ENCODE measurements at places on chromosomes 4 and X. TPM values are rescaled to one million over a fixed set of nuclear protein-coding genes. Genes with fewer than 3 reads are reported as not detected.

- H3K27me3 ChIP-seq: no peaks in the 10 kb centered on the region
- H3K4me3 ChIP-seq: no peak overlapping the region
- no peaks in the 10 kb centered on the region for H3K4me1 ChIP-seq
- no peak overlapping the region for H3K27ac ChIP-seq
- no peaks in the 10 kb centered on the region for H3K36me3 ChIP-seq
Observed at GRCh38 chrX:30220661-30221060, 5.3 kb downstream of the MAGEB2 start.

DNA sequence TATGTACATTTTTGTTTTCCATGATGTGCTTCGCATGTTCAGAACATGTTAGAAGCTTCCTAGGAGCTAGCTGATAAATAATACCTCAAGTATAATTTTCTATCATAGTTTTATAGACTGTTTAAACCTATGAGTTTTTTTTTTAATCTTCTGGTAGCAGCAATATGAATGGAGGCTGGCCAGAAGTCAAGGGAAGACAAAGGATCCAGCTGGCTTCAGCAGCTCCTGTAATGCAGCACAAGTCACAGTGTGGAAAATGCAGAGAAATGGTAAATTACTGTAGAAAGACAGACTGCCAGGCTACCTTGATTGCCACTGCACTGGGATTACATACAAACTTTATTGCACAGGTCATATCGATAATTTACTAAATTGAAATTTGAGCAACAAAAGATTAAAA is 537.9 kb downstream of the IQCM start:
- no peaks in the 10 kb centered on the region for H3K4me1 ChIP-seq
- no peaks in the 10 kb centered on the region for H3K36me3 ChIP-seq
- DNase-seq: no peak
- no peak overlapping the region for H3K4me3 ChIP-seq
- no peaks in the 10 kb centered on the region for H3K27me3 ChIP-seq

PAGE4 gene
- total RNA-seq: not detected

- H3K27ac ChIP-seq: no peak overlapping the region
- no peaks in the 10 kb centered on the region for H3K27me3 ChIP-seq
- no peak overlapping the region for H3K4me3 ChIP-seq
- no peaks in the 10 kb centered on the region for H3K36me3 ChIP-seq
Observed at GRCh38 chrX:68880846-68881552, 52.2 kb downstream of the EFNB1 start.

DNA sequence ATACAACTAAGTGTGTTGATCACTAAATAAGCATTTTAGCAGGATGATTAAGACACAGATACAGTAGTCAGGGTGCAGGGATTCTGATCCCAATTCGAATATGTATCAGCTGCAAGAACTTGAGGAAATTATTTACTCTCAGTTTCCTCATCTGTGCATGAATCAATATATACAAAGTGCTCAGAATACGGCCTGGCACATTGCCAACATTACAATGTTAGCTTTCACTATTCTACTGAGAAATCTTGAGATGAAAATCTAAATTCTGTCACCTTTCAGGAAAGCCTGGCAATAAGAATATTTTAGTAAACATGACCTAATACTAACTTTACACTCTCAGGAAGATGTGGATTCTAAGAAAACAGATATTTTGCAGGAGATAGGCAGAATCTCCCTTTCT is 1001.6 kb upstream of the IGFBP7 start:
- no peaks in the 10 kb centered on the region for H3K4me1 ChIP-seq
- H3K4me3 ChIP-seq: no peak overlapping the region
- no peak overlapping the region for H3K27ac ChIP-seq

GRCh38 chr4:44145868-44146267 is 302.7 kb downstream of the KCTD8 start:
- no peaks in the 10 kb centered on the region for H3K36me3 ChIP-seq
- no peaks in the 10 kb centered on the region for H3K27me3 ChIP-seq
- no peak overlapping the region for H3K27ac ChIP-seq
- DNase-seq: no peak
- H3K4me1 ChIP-seq: no peaks in the 10 kb centered on the region
- no peak overlapping the region for H3K4me3 ChIP-seq

- H3K27me3 ChIP-seq: no peaks in the 10 kb centered on the region
- H3K27ac ChIP-seq: no peak overlapping the region
- DNase-seq: no peak
- H3K36me3 ChIP-seq: no peaks in the 10 kb centered on the region
- H3K4me3 ChIP-seq: no peak overlapping the region
- no peaks in the 10 kb centered on the region for H3K4me1 ChIP-seq
Observed at GRCh38 chr4:12186526-12186925, 757.8 kb upstream of the HS3ST1 start.

CCSER1 gene
- 27.5 TPM for total RNA-seq

- H3K27ac ChIP-seq: peak overlapping the region; percentile 3
- no peaks in the 10 kb centered on the region for H3K36me3 ChIP-seq
- no peaks in the 10 kb centered on the region for H3K27me3 ChIP-seq
- no peak for DNase-seq
- no peak overlapping the region for H3K4me3 ChIP-seq
- no peaks in the 10 kb centered on the region for H3K4me1 ChIP-seq
Observed at GRCh38 chr4:114600672-114601071, 2.1 kb downstream of the UGT8 start.

PPBP gene
- not detected for total RNA-seq

HGFAC gene
- not detected for total RNA-seq

Data from Peyer's patch (tissue), 4 donors.